NCI-H510A (cell line): ENCODE measurements at places on chromosomes 7 and 10.

- DNase-seq = no peak
Measured at GRCh38 chr7:49030221-49030620, 105.9 kb downstream of the CDC14C start.

DNA sequence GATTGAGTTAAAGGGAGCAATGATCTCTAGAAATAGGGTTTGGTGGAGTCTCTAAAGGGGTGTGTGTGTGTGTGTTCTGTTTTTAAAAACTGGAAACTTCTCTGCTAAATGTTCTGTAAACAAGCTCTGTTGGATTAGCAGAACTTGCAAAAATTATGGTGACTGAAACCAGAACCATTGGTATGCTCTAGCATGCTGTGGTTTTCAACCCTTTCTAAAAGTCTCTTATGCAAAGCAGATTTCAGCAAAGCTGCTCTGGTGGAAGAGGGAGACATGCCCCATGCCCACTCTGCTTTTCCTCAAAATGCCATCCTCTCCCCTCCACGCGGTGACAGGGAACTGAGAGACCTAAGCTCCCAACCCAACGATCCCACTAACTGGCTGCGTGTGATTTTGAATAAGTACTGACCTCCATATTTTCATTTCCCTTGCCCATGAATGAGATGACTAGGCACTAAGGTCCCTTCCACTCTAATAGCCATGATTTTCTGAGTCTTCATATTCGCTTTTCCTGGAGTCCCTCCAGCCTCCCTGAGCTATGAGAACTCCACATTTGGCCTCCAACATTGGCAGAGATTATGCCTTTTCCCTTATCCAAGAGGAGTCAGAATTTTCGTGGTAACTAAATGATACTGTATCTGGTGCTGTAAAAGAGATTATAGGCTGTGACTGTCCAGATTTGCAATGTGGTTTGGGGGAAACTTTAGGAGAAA, 117.3 kb upstream of the PALS2 start:
- DNase-seq = no peak

DNA sequence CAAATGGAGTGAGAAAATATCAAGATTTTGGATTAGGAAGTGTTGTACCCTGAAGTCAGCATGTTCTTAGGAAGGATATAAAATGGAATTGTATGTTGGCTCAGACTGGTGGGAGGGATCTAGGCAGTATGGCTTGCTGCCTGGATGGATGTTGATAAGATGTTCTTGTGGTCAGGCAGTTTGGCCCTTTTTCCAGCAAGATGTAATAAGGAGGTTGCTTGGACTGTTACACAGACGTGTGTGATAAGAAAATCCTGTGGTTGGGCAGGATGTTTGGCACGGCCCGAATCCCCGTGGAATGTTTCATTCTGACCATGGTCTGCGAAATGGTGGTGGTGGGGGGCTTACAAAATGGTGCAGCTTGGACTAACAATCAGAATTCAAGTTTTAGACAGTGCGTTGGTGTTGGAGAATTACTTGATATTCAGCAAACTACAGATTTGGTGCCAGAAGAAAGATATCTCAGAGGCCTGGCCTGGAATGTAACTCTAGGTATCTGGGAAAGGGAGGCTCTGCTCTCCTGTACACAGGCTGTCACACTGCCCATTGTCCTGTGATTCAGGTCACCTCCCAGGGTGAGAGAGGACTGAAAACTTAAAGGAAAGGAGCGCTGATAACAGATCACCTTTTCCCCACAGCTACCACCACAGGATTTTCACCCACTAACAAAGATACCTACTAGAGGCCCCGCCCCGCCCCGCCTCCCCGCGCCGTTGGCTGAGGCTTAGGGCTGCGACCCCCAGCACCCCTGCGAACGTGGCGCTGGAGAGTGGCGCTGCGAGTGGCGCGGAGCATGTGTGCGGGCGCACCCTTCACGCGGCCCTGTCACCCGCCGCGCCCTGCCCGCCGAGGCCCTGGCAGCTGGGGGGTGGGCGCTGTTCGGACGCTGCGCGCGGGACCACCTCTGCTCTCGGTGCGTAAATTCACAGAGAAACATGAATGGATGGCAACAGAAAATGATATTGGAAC, 19.3 kb upstream of the ZNF680 start:
- DNase-seq = no peak

DNA sequence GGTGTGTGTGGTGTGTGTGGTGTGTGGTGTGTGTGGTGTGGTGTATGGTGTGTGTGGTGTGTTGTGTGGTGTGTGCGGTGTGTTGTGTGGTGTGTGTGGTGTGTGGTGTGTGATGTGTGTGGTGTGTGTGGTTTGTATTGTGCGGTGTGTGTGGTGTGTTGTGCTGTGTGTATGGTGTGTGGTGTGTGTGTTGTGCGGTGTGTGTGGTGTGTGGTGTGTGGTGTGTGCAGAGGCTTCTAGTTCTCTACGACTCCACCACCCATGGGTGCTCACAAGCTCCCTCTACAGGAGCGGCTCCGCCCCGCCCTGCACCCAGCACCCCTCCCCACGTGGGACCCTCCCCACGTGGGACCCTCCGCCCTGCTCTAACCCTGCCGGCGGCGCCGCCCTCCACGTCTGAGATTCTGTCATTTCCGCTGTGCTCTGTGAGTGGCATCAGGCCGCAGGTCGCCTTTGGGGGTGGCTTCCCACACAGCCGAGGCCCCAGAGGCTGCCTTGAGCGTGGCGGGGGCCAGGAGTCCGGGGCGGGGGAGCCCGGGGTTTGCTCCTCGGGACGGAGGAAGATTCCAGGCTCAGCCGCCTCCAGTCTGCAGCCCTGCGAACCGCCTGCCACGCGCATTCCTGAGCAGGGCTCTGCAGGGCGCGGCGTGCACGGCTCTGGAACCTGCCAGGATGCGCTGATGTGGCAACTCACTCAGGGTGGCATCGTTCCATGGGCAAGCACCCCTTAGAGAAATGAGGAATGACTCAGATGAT, 37.0 kb upstream of the DNAJB6 start:
- no peak for DNase-seq
